ENCODE measurements at places on chromosomes 11 and 22. TPM values are rescaled to one million over a fixed set of nuclear protein-coding genes. Genes with fewer than 3 reads are reported as not detected.
A peak's percentile ranks its signal among the peaks of the same experiment; 100 is the strongest.

Gene OR4D11
- total RNA-seq, result not detected

Gene DRG1
- total RNA-seq, result 141 TPM

Gene WT1
- total RNA-seq, result not detected

Gene LRRC74B
- total RNA-seq, result not detected

DNA sequence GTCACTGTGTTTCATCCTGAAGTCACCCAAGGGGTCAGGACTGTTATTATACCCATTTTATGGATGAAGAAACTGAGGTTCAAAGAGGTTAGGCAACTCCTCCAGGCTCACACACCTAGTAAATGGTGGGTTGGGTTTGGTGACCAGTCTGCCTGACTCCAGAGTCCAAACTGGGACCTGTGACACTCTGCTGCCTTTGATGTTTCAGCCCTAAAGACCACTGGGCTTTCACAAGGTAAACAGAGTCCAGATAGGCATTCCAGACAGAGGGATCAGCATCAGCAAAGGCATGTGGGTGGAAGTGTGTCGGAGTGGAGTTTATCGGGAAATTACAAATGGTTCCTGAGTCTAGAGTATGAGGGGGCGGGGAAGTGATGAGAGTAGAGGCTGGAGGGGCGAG lies 38.5 kb downstream of the MICAL2 start:
- no peak for DNase-seq

GRCh38 chr11:119634301-119634700 lies 94.7 kb downstream of the NECTIN1 start:
- DNase-seq, result no peak

GRCh38 chr22:49568751-49569285 lies 258.9 kb downstream of the BRD1 start:
- no peak for DNase-seq

- DNase-seq, result peak; percentile 48
Measured at GRCh38 chr11:8566613-8567210, 27.3 kb downstream of the STK33 start.

GRCh38 chr11:10680956-10681487 lies 12.5 kb downstream of the IRAG1 start:
- DNase-seq, result peak; percentile 62

DNA sequence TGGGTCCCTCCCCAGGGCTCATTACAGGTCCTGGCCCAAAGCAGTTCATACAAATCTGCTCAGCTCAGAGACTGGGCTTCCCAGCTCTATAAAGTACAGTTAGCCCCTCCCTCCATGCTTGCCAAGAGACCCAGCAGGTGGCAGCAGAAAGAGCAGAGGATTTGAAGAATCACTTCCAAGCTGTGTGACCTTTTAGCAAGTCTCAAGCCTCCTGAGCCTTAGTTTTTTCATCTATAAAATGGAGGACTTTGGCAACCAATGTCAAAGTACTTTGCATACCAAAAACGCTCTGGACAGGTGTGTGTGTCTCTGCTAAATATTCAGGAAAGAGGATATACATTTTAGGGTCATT lies 26.6 kb downstream of the RELT start:
- DNase-seq, result no peak

DNA sequence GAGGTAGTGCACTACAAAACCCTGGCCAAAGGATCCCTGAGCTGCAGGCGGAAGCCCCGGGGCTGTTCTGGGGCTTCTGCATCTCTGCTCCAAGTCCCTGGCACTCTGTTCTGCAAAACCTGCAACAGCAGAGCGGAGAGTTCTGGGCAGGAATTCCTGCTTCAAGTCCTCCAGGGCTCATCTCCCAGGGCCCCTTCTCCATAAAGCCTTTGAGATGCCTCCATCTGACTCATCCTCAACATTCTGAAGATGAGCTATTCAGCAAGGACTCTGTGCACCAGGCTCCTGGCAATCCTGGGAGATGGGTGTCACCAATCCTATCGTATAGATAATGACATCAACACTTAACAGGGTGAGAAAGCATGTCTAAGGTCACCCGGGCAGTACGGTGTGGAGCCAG lies 19.3 kb downstream of the SYN3 start:
- no peak for DNase-seq
